ENCODE measurements at places on chromosomes 11 and 22. TPM values are rescaled to one million over a fixed set of nuclear protein-coding genes. Genes with fewer than 3 reads are reported as not detected.

- H3K36me3 ChIP-seq, result no peaks in the 10 kb centered on the region
- H3K4me1 ChIP-seq, result no peaks in the 10 kb centered on the region
- no peak overlapping the region for H3K4me3 ChIP-seq
- no peak for DNase-seq
- H3K27ac ChIP-seq, result no peak overlapping the region
Measured at GRCh38 chr11:72604256-72604655, 70.0 kb downstream of the PDE2A start.

The OR4A15 gene
- total RNA-seq, result not detected

DNA sequence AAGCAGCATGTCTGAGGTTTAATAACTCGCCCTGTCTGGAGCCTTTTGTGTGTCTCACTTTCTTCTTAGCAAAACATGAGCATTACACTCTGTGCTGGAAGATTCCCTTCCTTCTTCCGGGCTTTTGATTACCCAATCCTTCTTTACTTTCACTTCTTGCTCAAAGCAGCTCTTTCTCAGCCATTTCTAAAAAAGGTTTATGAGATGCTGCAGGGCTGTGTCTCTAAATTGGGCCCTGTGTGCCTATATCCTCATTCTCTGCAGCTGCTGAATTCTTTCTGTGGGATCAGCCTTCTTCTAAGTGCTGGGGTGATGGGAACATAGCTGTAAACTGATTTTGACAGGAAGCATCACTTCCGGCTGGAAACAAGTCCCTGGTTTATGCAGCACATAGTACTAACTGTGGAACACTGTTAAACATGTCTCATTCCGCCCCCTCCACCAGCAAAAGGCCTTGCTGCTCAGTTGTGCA, 71.8 kb downstream of the PIWIL4 start:
- DNase-seq, result no peak
- no peaks in the 10 kb centered on the region for H3K27me3 ChIP-seq
- peaks cover 10% of the 10 kb centered on the region for H3K4me1 ChIP-seq
- H3K36me3 ChIP-seq, result no peaks in the 10 kb centered on the region
- peak overlapping the region; percentile 0 for H3K4me3 ChIP-seq

DNA sequence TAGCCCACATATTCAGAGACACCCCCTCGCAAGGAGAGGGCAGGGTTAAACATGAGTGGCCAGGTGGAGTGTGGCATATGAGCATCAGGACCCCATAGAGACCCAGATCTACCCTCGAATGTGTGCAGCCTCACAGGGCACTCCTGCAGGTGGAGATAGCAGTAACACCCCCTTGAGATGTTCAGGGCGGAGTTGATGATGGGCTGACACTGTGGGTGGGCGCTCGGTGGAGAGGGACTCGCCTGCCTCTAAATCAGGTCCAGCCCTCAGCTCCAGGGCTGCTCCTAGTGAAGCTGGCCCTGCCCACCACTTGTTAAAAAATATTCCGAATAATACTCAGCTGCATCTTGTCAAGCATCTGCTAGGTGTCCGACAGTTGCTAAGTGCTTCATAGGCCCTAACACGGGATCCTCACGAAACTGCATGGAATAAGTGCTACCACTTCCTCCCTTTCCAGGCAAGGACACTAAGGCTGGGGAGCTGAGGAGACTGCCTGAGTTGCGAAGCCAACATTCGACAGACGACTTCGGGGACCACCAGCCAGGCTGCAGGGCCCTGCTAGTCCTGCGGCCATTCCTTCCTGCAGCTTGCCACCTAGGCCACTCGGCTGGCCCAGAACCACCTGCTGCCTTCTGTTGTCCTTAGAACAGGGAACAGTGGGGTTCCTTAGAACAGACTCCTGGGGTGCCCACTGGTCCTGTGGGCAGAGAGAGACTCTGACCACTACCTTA, 74.0 kb upstream of the WNT11 start:
- H3K27me3 ChIP-seq, result no peaks in the 10 kb centered on the region
- H3K36me3 ChIP-seq, result no peaks in the 10 kb centered on the region
- no peaks in the 10 kb centered on the region for H3K4me1 ChIP-seq
- no peak for DNase-seq
- H3K27ac ChIP-seq, result no peak overlapping the region
- no peak overlapping the region for H3K4me3 ChIP-seq

- no peaks in the 10 kb centered on the region for H3K27me3 ChIP-seq
- no peak overlapping the region for H3K4me3 ChIP-seq
- H3K36me3 ChIP-seq, result no peaks in the 10 kb centered on the region
- DNase-seq, result no peak
- peaks cover 5% of the 10 kb centered on the region for H3K4me1 ChIP-seq
- H3K27ac ChIP-seq, result no peak overlapping the region
Measured at GRCh38 chr22:35752863-35753189, 35.2 kb downstream of the APOL5 start.

DNA sequence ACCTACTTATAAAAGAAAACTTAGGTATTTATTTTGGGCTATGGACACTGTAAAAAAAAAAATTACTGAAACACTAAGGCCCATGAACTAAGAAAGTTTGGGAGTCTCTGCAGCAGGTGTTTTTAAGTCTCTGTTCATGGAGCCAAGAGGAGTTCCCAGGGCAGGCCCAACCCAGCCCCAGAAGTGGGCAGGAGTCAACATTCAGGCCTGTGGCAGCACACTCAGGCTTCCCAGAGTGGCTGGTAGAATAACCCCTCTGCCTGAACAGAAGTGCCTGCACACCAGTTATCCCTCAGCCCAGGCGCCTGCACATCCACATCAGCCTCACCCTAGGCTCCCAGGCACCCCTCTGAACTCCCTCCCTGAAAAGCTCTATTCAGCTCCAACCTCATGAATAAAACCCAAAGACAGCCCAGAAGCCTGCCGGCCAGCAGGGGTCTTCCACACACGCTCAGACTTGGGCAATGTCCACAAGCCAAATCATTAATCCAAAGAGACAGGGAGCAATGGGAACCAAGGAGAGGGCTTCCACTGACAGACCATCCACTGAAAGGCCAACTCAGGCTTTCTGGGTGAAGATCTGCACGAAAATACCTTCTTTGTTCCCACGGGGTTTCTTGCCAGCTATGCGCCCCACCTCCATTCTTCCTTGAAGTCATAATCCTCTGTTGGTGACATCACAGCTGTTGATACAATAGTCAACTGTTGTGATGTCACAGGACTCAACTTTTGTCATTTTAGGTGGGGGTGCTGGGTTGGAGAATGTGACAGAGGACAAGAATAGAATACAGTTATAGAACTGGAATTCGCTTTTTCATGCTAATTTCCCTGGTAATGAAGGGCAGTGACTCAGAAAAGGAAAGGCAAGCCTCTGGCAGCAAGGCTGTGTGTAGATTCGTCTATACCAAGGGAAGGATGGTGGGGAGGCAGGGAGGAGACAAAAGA, 83.7 kb downstream of the RPL27A start:
- H3K27me3 ChIP-seq, result peaks cover 17% of the 10 kb centered on the region
- H3K36me3 ChIP-seq, result no peaks in the 10 kb centered on the region

The ABCC8 gene
- not detected for total RNA-seq

- H3K27ac ChIP-seq, result peak overlapping the region; percentile 95
- peak overlapping the region; percentile 97 for H3K4me3 ChIP-seq
- H3K27me3 ChIP-seq, result no peaks in the 10 kb centered on the region
- peaks cover 58% of the 10 kb centered on the region for H3K4me1 ChIP-seq
Measured at GRCh38 chr22:46054091-46055073, 77.4 kb upstream of the WNT7B start.

- peaks cover 18% of the 10 kb centered on the region for H3K27me3 ChIP-seq
- no peak overlapping the region for H3K27ac ChIP-seq
- no peak overlapping the region for H3K4me3 ChIP-seq
- H3K36me3 ChIP-seq, result no peaks in the 10 kb centered on the region
- DNase-seq, result no peak
Measured at GRCh38 chr22:39278040-39278439, 33.3 kb upstream of the PDGFB start.

The OR52N4 gene
- 1.4 TPM for total RNA-seq

DNA sequence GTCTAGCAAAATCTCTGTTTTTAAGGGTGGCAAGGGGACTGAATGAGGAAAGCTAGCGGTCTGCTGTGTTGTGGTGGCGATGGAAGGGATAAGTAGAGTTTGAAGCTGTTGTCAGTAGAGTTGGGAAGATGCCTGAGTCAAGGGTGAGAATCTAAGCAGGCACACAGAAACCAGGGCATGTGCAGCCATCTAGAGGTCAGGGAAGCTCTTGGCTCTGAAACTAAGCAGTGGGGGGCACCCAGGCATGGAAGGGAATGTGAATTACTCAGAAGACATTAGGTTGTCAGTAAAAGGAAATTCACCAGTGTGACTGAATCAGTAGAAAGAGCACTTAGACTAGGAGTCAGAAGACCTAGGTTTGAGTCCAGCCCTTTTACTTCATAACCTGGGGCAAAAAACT, 15.4 kb downstream of the BMAL1 start:
- no peak overlapping the region for H3K27ac ChIP-seq
- H3K27me3 ChIP-seq, result no peaks in the 10 kb centered on the region
- peaks cover 89% of the 10 kb centered on the region for H3K4me1 ChIP-seq
- H3K4me3 ChIP-seq, result no peak overlapping the region

DNA sequence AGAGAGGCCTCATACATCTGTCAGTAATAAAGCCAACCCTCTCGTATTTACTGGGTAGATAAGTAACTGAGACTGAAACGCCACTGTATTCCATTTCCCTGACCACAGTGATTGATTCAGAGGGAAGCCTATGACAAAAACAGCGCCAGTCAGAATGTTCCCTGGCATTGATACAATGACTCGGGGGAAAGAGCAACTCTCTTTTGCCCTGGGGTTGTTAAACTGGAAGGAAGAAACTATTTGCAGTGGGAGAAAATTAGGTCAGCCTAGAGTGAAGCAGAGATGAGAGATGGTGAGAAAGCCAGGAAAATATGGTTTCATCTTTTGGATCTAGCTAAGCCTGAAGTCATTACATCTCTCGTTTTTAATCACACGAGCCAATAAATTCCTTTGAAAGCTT, 48.6 kb upstream of the RBFOX2 start:
- H3K4me3 ChIP-seq, result no peak overlapping the region
- no peak for DNase-seq
- no peaks in the 10 kb centered on the region for H3K27me3 ChIP-seq
- H3K27ac ChIP-seq, result no peak overlapping the region
- H3K36me3 ChIP-seq, result no peaks in the 10 kb centered on the region
- H3K4me1 ChIP-seq, result no peaks in the 10 kb centered on the region

GRCh38 chr11:43789700-43790443, 90.8 kb upstream of the ALKBH3 start:
- H3K4me3 ChIP-seq, result no peak overlapping the region
- no peak for DNase-seq
- no peak overlapping the region for H3K27ac ChIP-seq

GRCh38 chr22:19806213-19807160, 45.9 kb downstream of the TBX1 start:
- no peak overlapping the region for H3K4me3 ChIP-seq
- H3K36me3 ChIP-seq, result no peaks in the 10 kb centered on the region
- DNase-seq, result no peak

The NOX4 gene
- not detected for total RNA-seq

GRCh38 chr11:114496915-114497314, 57.6 kb downstream of the REXO2 start:
- H3K4me3 ChIP-seq, result no peak overlapping the region
- no peak overlapping the region for H3K27ac ChIP-seq
- DNase-seq, result no peak
- no peaks in the 10 kb centered on the region for H3K4me1 ChIP-seq
- H3K36me3 ChIP-seq, result no peaks in the 10 kb centered on the region

DNA sequence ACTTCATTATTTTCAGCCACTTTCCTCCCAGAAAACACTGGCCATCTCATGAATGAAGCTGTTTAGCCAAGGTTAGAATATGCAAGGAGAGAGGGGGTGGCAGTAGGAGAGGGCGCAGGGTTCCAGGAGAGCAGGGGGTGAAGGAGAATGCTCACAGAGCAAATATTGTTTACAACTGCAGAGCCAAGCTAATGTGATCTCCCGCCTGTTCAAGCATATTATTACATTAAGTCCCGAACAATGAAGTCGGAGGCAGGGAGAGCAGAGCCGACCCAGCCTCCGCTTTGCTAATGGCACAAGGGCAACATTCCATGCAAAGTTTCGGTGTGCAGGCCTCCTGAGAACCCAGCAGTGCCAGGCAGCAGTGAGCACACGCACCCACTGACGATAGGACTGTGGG, 80.1 kb downstream of the MICAL3 start:
- H3K27ac ChIP-seq, result no peak overlapping the region
- no peaks in the 10 kb centered on the region for H3K36me3 ChIP-seq
- no peaks in the 10 kb centered on the region for H3K4me1 ChIP-seq

GRCh38 chr11:121563900-121564822, 111.4 kb upstream of the SORL1-AS1 start:
- DNase-seq, result no peak
- H3K27ac ChIP-seq, result no peak overlapping the region
- H3K36me3 ChIP-seq, result peaks cover 20% of the 10 kb centered on the region

The UPK3A gene
- not detected for total RNA-seq

The WBP2NL gene
- 3.9 TPM for total RNA-seq

DNA sequence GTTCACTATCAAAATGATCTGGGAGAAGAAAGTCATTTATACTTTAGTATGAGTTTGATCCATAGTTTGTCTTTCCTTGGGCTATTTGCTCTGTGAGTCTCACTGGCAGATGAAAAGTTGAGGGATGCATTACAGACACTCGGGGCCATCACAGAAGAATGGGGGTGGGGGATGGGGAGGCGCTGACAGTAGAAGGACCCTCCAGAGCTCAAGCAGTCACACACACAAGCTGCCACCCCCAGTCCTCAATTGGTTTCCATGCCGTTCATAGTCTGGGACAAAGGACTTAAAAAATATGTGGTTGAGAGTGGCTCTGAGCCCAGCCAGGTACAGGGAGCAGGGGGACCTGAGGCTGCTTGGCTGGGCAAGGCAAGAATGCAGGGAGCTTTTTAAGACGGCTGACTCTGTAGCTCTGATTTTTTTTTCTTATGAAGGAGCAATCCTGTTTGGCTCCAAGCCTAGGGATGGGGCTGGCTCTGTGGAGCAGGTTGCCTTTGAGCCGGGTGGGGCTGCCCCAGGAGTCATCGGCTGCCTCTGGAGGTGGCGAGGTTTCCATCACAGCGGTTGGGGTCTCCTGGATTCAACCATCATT, 13.3 kb upstream of the ANO1 start:
- no peak overlapping the region for H3K4me3 ChIP-seq
- no peak overlapping the region for H3K27ac ChIP-seq
- no peaks in the 10 kb centered on the region for H3K36me3 ChIP-seq
- no peak for DNase-seq

The TST gene
- total RNA-seq, result 3.5 TPM

The CST6 gene
- 0.34 TPM for total RNA-seq

- H3K4me3 ChIP-seq, result no peak overlapping the region
- H3K27me3 ChIP-seq, result no peaks in the 10 kb centered on the region
- H3K4me1 ChIP-seq, result peaks cover 12% of the 10 kb centered on the region
- no peak for DNase-seq
- H3K36me3 ChIP-seq, result no peaks in the 10 kb centered on the region
- no peak overlapping the region for H3K27ac ChIP-seq
Measured at GRCh38 chr11:64631675-64632074, 40.7 kb downstream of the SLC22A12 start.

The DNAJC4 gene
- total RNA-seq, result 54.1 TPM

GRCh38 chr11:110867951-110868350, 155.7 kb upstream of the ARHGAP20 start:
- no peaks in the 10 kb centered on the region for H3K36me3 ChIP-seq
- H3K27me3 ChIP-seq, result no peaks in the 10 kb centered on the region
- no peak for DNase-seq
- H3K4me3 ChIP-seq, result no peak overlapping the region
- H3K27ac ChIP-seq, result no peak overlapping the region

- no peaks in the 10 kb centered on the region for H3K4me1 ChIP-seq
- no peaks in the 10 kb centered on the region for H3K27me3 ChIP-seq
- no peak overlapping the region for H3K27ac ChIP-seq
Measured at GRCh38 chr11:91295591-91295990, 929.0 kb upstream of the FAT3 start.

- H3K36me3 ChIP-seq, result peaks cover 7% of the 10 kb centered on the region
- H3K27me3 ChIP-seq, result no peaks in the 10 kb centered on the region
- no peak overlapping the region for H3K4me3 ChIP-seq
Measured at GRCh38 chr22:50206599-50206998, 5.8 kb downstream of the SELENOO start.

- no peaks in the 10 kb centered on the region for H3K4me1 ChIP-seq
- no peaks in the 10 kb centered on the region for H3K27me3 ChIP-seq
- no peak for DNase-seq
- H3K36me3 ChIP-seq, result no peaks in the 10 kb centered on the region
Measured at GRCh38 chr11:48900131-48900800, 83.4 kb downstream of the TRIM51G start.

Measured in activated T-cell treated with anti-CD3 and anti-CD28 coated beads, Interleukin-2, amount 50 U/mL, for 72 hours (primary cell).